ENCODE measurements at places on chromosomes 16 and 17.

- peak; percentile 88 for DNase-seq
Measured at GRCh38 chr17:32275060-32276042, 9.7 kb downstream of the RHBDL3 start.

DNA sequence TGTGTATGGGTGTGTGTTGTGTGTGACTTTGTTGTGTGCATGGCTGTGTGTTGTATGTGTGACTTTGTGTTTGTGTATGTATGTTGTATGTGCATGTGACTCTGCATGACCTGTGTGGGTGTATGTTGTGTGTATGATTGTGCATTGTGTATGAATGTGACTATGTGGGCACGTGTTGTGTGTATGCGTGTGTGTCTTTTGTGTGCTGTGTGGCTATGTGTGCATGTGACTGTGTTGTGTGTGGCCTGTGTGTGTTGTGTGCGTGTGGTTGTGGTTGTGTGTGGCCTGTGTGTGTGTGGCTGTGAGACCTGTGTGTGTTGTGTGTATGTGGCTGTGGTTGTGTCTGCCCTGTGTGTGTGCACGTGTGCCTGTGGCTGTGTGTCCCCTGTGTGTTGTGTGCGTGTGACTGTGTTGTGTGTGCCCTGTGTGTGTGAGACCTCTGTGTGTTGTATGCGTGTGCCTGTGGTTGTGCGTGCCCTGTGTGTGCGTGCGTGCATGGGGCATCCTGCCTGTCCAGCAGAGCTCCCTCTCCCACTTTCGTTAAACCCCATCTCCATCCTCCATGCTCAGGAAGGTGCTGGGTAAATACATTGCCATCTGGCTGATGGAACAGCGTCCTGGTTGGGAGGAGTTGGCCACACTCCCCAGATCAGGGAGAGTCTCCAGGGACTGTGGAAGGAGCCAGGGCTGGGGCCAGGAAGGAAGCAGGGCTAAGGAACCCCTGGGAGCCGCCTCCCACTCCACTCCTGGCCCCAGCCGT lies 90.1 kb upstream of the GSE1 start:
- DNase-seq, result peak; percentile 45

- DNase-seq, result no peak
Measured at GRCh38 chr16:90048347-90048722, 28.8 kb downstream of the PRDM7 start.

DNA sequence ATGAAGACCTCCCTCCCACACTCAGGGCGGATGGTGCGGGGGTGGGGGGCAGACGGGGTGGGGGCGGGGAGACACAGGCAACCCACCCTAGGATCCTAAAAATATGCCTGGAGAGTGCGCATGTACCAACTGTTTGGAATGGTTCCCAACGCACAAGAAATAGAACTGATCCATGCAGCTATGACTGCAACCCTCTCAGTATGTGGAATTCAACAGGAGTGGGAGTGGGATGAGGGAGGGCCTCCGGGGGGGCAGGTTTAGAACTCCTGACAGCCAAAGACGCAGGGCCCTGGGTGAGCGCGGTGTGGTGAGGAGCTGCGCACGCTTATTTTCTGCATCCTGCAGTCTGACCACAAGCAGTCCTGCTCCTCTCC lies 1.1 kb upstream of the P2RX5 start:
- DNase-seq, result no peak

DNA sequence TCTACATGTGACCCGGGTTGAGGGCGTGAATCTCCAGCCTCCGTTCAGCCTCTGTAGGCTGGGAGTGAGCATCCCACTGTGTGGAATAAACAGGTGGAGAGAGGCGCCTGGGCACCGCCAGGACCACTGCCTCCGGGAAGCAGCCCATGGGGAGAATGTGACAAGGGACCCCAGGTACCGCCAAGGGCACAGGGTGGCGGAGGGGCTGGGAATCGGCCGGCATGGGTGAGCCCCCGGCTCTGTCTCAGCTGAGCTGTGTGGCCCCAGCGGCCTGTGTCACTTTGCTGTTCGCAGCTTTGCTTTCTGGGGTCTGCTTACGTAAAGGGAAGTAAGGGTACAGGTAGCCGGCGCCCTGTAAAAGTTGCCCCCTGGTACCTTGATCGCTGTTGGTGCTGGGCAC lies 11.5 kb downstream of the GSE1 start:
- no peak for DNase-seq
